PC-3 (cell line): ENCODE measurements at places on chromosomes 3 and 15. TPM values are rescaled to one million over a fixed set of nuclear protein-coding genes. Genes with fewer than 3 reads are reported as not detected.

DNA sequence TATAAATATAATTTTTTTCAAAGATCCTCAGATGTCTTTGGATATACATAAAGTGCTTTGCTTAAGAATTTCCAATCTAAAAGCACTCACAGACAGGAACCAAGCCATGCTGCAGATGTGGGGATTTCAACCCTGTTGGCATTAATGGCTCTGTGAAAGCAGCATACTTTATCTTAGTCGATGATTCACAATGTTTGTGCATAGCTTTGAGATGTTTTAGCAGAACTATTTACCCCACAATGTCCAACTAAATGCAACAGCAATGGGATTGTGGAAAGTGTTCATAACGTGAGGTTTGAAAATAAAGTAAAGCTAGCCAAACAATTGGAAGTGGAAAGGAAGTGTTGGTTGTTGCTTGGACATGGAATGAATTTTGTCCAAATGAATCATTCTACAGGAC, 371.4 kb downstream of the SOX2 start:
- H3K4me3 ChIP-seq = no peak overlapping the region
- H3K27ac ChIP-seq = no peak overlapping the region
- peaks cover 67% of the 10 kb centered on the region for H3K27me3 ChIP-seq
- no peaks in the 10 kb centered on the region for H3K4me1 ChIP-seq

DNA sequence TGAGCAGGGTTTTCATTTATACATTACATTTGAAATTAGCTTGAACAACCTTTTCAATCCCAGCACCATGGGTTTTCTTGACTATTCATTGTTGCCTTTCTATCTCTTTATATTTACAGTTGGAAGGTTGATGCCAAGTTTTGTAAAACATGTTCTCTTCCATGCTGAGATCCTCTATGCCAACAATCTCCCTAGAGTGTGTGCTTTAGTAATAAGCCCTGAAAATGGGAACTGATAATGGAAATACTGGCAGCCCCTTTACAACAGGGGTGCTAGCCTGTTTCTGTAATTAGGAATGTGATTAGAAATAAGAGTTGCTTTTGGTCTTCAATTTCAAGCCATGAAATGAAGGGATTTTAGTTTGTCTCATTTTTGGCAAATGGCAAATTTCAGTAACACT, 239.9 kb upstream of the NAALADL2 start:
- H3K27ac ChIP-seq = no peak overlapping the region
- H3K27me3 ChIP-seq = no peaks in the 10 kb centered on the region
- H3K36me3 ChIP-seq = no peaks in the 10 kb centered on the region
- no peak for DNase-seq
- no peaks in the 10 kb centered on the region for H3K4me1 ChIP-seq
- no peak overlapping the region for H3K4me3 ChIP-seq

GRCh38 chr3:29468187-29468586, 187.3 kb downstream of the RBMS3 start:
- H3K4me3 ChIP-seq = no peak overlapping the region
- no peaks in the 10 kb centered on the region for H3K27me3 ChIP-seq
- no peak for DNase-seq
- H3K4me1 ChIP-seq = peaks cover 8% of the 10 kb centered on the region; the same call in 1 of the 2 replicates
- H3K27ac ChIP-seq = no peak overlapping the region

- no peaks in the 10 kb centered on the region for H3K27me3 ChIP-seq
- no peak overlapping the region for H3K4me3 ChIP-seq
- DNase-seq = peak; percentile 41
- H3K4me1 ChIP-seq = no peaks in the 10 kb centered on the region
- H3K36me3 ChIP-seq = no peaks in the 10 kb centered on the region
Observed at GRCh38 chr3:15899388-15899787, 101.6 kb upstream of the ANKRD28 start.

- H3K4me3 ChIP-seq = no peak overlapping the region
- no peaks in the 10 kb centered on the region for H3K27me3 ChIP-seq
- H3K27ac ChIP-seq = no peak overlapping the region
- H3K36me3 ChIP-seq = no peaks in the 10 kb centered on the region
- no peak for DNase-seq
Observed at GRCh38 chr3:183310936-183311335, 57.9 kb downstream of the B3GNT5 start.

DNA sequence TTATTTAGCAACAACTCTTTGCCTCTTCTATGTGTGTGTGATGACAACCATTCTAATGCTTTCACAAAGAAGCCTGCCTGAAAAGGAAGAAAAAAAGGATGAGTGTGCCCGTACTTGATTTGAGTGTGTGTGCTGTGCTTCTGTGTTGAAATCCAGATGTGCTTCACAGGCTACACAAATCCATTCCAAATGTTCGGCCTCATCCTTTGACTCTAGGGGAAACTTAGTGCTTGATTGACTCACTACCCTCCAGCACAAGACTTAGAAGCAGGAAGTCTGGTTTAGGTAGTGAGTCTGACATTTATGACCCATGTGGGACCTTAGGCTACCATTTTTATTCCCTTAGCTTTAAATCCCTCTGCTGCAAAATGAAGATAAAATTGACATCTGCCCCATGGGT, 108.8 kb upstream of the PLAAT1 start:
- H3K4me1 ChIP-seq = no peaks in the 10 kb centered on the region
- no peak overlapping the region for H3K27ac ChIP-seq
- DNase-seq = no peak
- peaks cover 58% of the 10 kb centered on the region for H3K27me3 ChIP-seq

GRCh38 chr3:159996018-159996417, 7.4 kb downstream of the IL12A start:
- no peaks in the 10 kb centered on the region for H3K27me3 ChIP-seq
- no peak for DNase-seq
- H3K27ac ChIP-seq = no peak overlapping the region
- H3K4me3 ChIP-seq = no peak overlapping the region
- peaks cover 10% of the 10 kb centered on the region for H3K36me3 ChIP-seq

GOLGA6L7 gene
- total RNA-seq = not detected in 2 replicates

SCG3 gene
- total RNA-seq = not detected in 2 replicates

ENTPD3 gene
- 6.0 and 7.1 TPM in 2 replicates for total RNA-seq
